ENCODE measurements at places on chromosomes 7 and 10.
A peak's percentile ranks its signal among the peaks of the same experiment; 100 is the strongest.

GRCh38 chr10:17231788-17232187 lies 3.7 kb downstream of the VIM start:
- no peak for DNase-seq

DNA sequence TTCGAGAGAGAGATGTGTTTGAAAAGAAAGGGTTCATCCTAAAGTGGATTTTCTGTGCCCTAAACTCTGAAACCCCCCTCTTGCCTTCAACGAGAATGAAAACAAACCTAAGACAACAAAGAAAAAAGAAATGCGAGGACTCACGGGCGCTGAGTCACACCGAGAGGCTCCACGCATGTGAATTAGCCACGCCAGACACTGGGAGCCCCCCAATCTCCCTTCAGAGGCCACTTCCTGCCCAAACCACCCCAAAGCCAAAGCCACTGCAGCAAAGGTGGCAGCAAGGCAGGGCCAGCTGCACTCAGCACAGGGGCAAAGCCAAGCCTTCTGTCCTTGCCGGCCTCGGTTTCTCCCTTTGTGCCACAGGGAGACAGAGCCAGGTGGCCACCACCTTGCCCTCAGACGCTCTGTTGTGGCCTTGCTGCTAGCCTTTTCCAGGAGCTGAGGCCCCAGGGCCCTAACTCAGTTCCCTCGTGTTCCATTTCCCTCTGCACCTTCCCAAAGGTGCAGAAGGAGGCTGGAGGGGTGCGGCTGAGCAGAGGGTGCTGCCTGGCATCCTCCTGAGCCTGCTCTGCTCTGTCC lies 93.3 kb downstream of the FAM53B start:
- peak; percentile 50 for DNase-seq

DNA sequence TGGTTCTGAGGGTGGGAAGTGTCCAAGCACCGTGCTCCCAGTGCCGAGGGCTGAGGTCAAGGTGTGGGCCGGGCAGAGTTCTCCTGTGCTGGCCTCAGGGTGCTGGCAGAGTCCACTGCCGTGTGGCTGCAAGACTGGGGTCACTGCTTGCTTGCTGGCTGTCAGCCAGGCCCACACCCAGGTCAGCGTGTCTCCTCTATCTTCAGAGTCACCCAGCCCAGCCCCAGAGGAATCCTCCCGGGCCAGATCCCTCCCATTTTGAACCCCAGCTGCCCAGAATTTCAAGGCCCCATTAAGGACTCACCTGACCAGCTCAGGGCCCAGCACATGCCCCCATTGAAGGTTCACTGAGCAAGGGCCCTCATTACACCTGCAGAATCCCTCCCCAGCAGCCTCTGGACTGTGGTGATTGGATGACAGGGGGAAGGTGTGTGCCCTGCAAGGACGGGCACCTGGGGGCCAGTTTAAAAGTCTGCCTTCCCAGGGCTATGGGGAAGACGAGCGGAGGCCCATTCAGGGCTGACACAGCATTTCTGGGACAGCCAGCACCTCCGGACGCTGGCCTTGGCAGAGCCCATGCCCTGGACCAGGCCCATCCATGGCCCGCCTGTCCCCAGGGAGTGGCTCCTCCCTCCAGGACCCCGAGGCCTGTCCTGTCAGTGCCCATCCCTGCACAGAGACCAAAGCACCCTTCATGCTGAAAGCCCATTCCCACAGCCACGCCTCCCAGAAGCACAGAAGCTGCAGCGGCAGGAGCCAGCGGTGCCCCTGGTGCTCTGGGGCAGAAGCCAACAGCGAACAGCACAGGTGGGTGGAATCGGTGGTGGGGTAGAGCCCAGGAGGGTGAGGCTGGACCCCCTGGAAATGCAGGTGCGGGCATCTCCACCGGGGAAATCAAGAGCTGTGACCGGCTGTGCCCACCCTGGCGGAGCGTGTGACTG lies 45.1 kb upstream of the PPP2R2D start:
- no peak for DNase-seq

- DNase-seq, result no peak
These were observed 59.0 kb downstream of the PALD1 start for GRCh38 chr10:70537398-70538194.

DNA sequence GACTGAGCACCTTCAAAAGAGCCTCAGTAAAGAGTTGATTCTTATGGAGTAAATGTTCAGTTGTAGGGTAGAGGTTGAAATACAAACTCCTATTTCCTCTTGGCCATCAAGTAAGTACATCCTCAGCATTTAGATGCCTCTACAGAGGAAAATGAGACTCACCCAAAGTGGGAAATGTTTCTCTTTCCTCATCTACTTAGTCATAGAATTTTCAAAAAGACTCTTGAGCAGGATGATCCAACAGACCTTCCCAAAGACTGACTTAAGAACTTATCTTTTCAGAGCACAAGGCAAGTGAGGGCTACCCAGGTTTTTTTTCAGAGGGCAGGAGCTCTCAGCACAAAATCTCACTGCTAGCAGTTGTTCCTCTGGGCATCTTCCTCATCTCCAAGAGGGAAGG lies 449.1 kb downstream of the KCNMA1 start:
- DNase-seq, result no peak

GRCh38 chr7:120838281-120838682 lies 19.7 kb downstream of the TSPAN12 start:
- DNase-seq, result no peak

GRCh38 chr7:101790566-101791293 lies 26.7 kb upstream of the CUX1 start:
- DNase-seq, result no peak

DNA sequence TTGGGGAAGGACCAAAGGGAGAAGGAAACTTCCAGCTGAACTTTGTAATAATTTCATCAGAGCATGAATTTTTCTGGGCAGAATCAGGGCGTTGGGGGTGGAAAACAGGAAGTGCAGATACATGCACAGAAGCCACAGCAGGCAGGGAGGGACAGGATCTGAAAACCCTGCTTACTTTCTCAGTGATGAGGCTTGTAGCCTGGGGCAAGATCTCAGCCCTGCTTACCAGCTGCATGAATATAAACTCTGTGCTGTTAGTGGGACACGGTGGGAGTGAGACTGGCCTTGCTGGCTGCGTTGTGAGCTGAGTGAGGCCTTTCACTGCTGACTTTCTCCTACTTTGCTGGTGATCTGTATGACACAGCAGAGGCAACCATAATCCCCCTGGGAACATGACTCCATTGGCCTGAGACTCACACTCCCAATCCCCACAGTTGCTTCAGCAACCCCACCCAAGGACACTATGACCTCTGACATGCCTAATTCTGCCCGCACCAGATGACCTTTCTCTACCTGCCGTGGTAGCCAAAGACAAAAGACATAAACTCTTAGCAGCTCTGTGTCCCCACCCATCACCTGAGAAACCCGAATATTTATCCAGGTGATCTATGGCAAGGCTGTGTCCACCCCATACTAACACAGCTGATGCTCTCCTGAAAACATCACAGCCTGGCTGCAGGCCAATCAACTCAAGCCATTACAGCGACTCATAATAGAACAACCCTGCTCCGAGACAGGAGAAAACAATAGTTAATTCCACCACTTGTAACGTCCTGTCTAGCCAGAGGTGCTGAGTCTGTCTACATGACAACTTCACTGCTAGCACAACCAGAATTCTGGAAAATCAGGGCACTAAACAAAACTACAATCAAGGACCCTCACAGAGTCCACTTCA lies 190.7 kb upstream of the CHRM2 start:
- no peak for DNase-seq

DNA sequence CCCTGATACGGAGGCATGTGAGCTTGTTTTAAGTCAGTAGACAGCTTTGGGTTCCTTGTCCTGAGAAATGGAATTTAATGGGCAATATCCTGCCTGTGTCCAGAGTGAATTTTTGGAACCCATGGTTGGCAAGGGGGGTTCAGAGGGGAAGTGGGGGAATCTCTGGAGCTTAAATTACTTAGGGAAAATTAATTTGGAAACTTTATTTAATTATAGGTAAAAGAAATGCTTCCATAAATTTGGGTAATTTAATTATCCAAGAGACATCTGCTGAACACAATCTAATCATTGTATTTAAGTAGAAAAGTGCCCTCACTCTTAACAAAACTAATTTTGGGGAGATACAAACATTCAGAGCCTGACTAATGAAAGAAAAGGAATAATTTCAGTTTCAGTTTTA lies 99.7 kb downstream of the PLXNA4 start:
- no peak for DNase-seq

DNA sequence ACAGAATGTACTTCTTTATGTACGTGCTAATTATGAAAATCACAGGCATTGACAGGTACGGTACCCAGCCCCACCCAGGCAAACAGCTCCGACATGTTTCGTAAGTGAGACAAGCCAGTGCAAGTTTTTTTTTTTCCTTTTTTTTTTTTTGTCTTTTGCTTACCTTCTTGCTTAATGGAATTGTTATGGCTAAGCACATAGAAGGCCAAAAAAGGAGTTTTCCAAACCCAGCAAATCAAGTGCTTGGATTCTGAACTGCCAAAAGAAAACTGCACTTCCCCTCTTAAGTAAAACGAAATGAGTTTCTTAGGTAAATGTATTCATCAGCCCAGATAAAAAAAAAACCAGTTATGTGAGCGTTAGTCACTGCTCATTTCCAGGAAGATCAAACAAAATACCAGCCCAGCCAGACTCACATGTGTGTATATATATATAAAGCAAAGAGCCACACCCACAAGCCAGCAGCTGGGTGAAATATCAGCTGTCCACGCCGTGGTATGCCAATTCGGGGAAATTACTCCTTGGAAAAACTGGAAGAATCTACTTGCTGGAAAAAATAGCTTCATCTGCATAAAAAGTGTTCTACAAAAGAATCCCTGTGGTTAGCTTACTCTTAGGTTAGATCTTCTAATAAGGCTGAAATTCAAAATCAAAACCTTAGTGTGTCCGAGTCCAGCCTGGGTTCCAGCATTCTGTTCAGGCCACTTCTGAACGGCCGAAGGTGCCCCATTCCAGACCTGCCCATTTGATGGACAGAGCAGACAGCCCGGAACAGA lies 8.0 kb downstream of the KLF6 start:
- no peak for DNase-seq

DNA sequence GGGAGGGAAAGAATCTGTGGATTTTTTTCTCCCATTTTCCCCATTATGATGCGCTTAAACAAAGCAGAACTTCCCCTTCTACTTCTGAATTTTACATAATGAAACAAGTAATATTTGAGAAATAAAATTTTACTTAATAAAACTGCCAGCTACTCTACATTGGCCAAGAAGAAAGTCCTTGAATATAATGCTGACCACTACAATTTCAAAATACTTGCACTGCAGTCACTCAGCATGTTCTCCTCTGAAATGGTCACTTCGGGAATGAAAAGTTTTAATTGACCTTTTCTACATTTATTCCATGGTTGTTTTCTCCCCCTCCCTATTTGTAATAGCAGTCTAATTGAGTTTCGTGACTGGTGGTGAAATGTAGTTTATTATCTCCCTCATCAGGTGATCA lies 23.9 kb downstream of the GLI3 start:
- no peak for DNase-seq

DNA sequence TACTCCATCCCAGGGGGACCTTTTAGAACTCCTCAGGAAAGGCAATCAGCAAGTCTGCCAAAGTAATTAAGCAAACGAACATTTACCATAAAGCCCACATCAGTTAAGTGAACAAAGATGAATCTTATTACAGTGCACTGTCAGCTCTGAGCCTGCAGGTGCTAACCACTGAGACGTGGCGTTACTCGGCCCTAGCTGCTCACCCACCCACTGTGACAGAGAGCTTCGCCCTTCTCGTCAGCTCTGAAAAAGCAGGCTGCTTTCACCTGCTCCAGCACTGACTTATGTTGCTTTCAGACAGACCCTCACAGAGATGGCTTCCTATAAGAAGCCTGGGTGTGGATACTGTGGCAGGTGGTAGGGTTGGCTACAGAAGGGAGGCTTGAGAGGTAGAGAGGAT lies 57.7 kb upstream of the KCNIP2 start:
- no peak for DNase-seq

GRCh38 chr10:78905015-78905956 lies 163.5 kb upstream of the ZMIZ1 start:
- no peak for DNase-seq

DNA sequence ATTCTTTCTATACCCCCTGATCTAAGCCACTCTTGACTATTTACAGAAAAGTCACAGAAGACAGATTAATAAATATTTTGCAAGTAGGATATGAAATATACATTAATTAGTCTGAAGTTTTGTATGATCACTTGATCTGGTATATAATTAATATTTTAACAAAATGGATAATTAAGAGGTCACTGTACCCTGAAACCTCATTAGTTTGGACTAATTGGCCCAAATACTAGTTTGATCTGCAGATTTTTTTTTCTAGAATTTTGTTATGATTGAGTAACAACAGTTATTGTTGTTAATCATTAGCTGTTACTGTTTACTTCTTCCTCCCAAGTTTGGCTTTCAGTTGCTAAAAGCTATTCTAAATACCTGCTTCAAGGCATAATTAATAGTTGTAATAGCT lies 2.7 kb downstream of the NHLRC2 start:
- DNase-seq, result no peak

DNA sequence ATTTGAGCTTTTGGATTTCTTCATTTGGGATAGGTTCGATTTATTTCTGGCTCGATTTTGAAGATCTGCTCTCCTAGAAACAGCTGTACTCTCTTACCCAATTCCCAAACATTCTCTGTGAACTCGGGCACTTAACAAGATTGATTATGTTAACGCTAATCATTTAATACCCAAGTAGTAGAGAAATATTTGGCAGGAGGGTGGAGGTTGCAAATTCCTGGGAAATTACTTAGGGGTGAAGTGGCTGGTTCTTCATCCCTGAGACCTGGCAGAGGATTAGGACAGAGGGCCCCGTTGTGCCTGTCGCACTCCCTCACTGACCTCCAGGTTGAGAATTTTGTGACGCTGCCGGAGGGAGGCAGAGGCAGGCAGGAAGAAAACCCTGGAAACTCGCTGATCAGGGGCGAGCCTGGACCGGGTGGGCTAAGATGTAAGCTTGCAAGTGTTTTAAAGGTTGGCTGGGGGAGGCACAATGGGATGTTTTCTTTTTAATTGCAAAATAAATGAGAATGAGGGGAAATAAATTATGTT lies 182.6 kb downstream of the TCF7L2 start:
- no peak for DNase-seq

- no peak for DNase-seq
These were observed 15.5 kb downstream of the TUBGCP2 start for GRCh38 chr10:133292919-133293809.

DNA sequence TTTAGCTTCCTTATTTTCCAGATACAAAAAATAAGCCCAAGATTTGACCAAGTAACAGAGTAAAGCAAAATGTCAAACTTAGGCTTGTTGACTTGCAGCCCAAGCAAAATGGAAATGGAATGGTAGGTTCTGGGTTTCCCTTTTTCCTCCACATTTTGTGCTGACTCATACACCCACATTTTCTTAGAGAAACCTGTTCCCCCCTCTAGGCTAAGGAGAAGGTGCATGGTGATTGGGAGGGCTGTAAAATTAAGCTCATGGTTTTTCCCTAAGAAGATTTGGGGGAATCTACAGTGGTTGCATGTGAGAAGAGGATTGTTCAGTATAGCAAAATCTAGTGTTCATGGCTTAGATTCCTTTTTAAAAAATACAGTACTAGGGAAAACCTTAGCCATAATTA lies 127.4 kb downstream of the ARL4A start:
- DNase-seq, result no peak

- DNase-seq, result no peak
These were observed 7.3 kb downstream of the TRIM8 start for GRCh38 chr10:102651455-102652169.
